ENCODE measurements at places on chromosomes 7 and 10.

DNA sequence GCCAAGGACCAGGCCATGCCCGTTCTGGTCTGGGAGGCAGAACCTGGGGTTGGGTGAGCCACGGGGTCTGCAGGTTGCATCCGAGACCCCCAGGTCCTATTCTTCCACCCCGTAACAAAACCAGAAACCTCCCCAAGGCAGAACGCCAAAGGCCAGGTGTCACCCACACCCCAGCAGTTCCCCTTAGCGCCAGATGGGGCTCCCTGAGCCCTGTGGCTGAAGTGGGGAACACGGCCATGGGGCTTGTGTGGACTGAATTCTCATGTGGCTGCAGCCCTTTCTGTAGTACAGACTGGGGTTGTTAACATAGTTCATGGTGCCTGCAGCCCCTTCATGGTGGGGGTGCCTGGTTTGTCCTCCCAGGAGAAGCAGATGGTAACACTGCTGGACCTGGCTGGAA lies 10.2 kb downstream of the BRI3 start:
- no peak for DNase-seq

DNA sequence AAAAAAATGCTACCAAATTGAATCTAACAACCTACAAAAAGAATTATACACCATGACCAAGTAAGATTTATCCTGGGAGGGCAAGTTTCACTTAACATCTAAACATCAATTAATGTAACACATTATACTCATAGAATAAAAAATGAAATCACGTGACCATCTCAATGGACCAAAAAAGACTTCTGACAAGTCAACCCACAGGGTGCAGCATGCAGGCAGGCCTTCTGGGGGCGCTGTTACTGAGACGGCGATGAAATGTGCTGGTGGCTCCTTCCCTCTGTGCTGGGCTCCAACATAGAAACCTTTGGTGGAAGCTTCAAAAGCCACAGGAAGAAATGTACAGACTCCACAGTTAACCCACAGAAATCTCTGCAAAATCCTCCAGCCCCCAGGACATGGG lies 103.1 kb downstream of the INHBA start:
- no peak for DNase-seq

GRCh38 chr10:76177936-76178335 lies 746.5 kb downstream of the LRMDA start:
- no peak for DNase-seq

DNA sequence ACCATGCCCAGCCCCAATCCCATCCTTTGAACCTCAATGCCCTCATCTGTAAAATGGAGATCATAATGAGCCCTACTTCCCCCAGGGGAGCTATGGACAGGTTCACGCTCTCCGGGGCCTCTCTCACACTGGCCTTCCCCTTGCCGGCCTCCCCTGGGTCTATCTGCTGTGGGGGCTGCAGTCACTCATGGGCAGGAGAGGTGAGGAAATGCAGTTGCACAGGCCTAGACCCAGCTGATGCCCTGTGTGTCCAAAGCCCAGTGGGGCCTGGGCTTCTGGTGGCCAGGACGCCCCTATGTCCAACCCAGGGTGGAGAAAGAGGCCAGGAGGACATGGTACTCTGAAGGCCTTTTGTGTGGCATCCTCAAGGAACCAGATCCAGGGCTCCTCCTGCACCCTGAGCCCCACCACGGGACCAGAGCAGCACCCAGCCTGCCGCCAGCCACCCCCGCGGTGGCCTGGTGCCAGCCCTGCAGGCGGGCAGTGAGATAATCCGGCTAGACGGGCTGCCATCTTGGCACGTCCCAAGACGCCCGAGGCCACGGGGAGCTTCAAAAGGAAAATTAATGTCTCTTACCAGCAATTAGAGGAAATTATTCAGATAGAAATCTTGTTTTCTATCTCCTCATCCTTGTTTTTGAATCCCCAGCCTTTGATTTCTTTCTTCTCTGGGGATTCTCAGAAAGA lies 39.0 kb downstream of the MYL10 start:
- DNase-seq, result no peak

- no peak for DNase-seq
These were observed 18.1 kb upstream of the AKR1E2 start for GRCh38 chr10:4807761-4808507.

DNA sequence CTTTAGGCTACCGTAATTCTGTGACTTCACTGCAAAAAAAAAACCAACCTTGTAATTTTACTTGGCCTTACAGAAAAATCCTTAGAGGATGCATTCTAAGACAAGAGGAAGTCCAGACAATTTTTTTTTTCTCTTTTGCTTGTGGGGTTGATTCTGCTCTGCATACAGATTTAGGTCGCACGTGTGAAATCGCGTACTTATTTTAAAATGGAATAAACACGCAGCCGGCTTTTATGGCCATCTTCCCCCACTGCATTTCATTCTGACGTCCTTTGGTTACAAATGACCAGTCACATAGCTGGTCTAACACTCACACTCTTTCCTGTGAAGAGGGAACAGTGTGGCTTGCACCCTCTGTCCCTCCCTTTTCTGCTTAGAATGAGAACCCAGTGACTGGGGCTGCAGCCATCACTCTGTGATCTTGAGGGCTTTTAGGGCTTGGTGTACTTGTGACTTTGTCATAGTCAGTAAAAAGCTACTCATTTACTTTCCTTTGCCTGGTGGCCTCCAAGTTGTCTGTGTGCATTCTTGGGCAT lies 63.6 kb upstream of the CARD11 start:
- DNase-seq, result no peak

- DNase-seq, result no peak
These were observed 415.4 kb downstream of the DNAJB9 start for GRCh38 chr7:108985037-108985436.

GRCh38 chr7:45985902-45986301 lies 64.8 kb upstream of the IGFBP3 start:
- no peak for DNase-seq

DNA sequence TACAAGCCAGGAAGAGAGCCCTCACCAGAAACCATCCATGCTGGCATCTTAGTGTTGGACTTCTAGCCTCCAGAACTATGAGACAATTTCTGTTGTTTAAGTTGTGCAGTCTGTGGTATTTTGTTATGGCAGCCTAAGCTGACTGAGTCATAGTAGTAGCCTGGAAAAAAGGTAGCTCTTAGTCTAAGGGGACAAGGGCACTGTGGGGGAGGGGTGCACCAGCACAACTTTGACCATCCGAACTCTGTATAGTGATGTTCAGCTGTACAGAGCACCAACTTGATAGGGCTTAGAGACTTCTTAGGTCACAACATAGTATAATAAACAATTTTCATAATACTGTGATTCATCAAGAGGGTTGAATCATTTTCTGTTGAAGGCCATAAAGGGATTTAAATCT lies 14.3 kb downstream of the EIF4EBP2 start:
- no peak for DNase-seq

GRCh38 chr7:36486336-36486735 lies 96.7 kb downstream of the ANLN start:
- DNase-seq, result no peak

DNA sequence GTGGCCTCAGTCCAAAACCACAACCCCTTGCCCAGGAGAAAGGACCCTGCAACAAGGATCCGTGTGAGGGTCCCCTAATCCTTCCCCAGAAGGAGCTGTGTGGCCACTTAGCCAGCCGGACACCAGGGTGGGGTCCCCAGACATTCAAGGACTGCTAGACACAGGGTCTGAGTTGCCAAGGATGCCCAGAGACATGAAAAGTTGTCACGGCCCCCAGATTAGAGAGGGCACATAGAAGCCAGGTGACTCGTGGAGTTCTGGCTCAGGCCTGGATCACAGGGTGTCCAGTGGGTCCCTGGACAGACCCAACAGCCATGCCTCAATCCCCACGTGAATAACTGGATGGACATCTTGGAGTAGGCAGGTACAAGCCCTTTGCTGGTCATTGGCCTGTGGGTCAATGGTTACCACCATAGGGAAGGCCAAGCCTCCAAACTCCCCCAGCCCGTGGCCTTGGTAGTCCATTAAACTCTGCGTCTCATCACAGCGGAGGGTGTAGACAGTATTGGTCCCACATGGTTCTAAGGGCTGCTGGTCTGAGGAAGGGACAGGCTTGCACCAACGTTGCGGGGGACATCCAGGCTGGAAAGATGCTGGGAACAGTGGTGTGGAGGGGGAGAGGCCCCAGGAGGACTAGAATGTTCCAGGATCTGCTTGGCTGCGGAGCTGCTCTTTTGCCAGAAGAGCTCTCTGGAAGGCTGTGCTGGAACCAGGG lies 205.9 kb upstream of the PPP2R2D start:
- DNase-seq, result no peak

GRCh38 chr10:129021594-129022304 lies 445.3 kb upstream of the MGMT start:
- no peak for DNase-seq

- no peak for DNase-seq
These were observed 6.3 kb downstream of the RAPGEF5 start for GRCh38 chr7:22350466-22351328.

- no peak for DNase-seq
These were observed 207.7 kb downstream of the SLC25A13 start for GRCh38 chr7:96114190-96114589.

GRCh38 chr7:142108728-142109505 lies 2.6 kb upstream of the MGAM2 start:
- DNase-seq, result no peak

DNA sequence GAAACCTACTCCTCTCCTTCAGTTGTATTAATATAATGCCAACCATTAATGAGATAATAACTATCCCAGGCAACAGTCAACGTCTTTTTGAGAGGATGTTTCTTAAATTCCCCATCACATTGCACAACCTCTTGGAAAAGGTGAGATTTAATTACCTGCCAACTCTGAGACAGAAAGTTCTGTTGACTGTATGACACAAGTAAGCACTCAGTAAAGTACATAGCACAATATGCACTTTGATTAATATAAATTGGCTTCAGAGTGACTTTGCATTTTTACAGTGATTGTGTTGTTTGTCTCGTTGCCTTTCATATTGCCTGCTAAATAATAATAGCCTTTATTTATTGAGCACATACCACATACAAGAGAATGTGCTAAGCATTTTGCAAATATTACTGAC lies 46.7 kb downstream of the CAV1 start:
- no peak for DNase-seq

- DNase-seq, result no peak
These were observed 47.9 kb downstream of the FHIP2A start for GRCh38 chr10:114869520-114869892.
